NB4 (cell line): ENCODE measurements at places on chromosomes 3 and 15.

DNA sequence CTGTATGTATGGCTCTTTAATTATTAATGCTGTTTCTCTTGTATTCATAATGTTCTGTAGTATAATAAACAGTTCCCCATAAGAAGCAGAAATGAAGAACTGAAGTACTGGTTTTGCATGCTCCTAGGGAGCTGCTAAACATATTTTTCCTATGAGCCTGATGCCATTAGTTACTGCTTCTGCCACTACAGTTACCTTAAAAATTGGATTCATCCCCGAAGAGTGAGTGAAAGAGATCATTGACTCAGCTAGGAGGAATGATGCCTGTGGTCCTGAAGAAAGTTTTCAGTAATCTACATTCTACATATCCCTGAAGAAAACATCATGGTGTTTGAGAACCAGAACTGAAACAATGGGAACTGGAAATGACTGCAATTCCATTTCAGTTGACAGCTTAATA, 37.1 kb upstream of the ST3GAL6 start:
- no peak for DNase-seq

DNA sequence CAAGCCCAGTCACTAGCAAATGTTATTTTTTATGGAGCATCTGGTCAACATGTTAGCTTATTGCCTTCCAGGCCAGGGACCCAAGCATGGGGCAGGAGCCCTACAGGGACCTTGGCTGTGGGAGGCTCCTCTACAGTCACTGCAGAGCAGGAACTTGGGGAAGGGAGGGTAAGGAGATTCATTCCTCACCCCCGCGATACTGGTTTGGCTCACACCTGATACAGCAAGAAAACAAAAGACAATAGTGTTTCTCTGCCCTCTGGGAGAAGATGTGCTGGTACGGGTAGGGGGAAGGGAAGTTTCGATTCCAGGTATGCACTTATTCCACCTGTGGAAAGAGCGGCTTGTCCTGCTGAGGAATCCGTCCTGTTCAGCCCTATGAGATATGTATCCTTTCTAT, 77.6 kb downstream of the SLC12A8 start:
- no peak for DNase-seq

GRCh38 chr15:66733976-66734375, 31.9 kb downstream of the SMAD6 start:
- no peak for DNase-seq

DNA sequence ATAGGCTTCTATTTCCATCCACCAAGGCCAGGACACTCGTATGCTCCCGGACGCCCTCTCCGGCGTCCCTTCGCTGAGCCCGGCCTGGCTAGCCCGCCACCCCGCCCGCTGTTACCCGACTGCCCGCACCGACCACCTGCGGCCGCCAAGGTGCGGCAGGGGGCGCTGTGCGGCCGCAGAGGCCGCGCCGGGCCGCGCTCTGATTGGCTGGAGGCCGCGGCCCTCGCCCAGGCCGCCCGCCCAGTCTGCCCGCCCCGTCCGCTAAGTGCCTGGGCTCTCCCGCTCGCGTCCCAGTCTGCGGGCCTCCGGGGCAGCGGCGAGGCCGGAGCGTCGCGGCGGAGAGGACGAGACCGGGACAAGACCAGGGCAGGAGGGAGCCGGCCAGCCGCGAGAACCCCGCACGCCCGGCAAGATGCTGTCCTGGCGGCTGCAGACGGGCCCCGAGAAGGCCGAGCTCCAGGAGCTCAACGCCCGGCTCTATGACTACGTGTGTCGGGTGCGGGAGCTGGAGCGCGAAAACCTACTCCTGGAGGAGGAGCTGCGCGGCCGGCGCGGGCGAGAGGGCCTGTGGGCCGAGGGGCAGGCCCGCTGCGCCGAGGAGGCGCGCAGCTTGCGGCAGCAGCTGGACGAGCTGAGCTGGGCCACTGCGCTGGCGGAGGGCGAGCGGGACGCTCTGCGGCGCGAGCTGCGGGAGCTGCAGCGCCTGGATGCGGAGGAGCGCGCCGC, at the start of gene SYNM:
TSS of gene SYNM (plus strand) at position 293 of the 726 bp plus-strand sequence. CDS start at position 413, 120 bp downstream.
- DNase-seq = peak; percentile 87

GRCh38 chr15:100732211-100733055, 130.0 kb downstream of the ASB7 start:
- DNase-seq = no peak

DNA sequence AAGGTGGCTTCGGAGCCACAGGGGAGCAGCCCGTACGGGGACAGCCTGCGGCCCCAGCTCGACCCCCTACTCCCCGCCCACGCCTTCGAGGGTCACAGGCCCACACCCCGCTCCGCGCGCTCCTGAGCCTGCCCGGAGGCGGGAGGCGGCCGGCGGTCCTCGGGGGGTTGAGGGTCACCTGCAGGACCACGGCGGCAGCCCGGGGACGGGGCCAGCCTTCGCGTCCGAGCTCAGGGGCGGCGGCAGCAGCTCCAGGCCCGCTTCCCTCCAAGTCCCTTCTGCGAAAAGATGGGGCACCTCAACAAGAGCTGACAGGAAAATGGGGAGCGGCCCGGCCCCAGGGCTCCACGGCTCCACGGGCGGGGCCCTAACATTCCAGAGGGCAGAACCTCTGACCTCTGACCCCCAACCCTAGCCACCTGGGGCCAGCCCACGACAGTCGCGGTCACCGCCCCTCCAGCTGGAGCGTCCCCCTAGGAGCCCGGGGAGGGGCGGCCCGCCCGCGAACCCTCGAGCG, 428 bp downstream of the LYSMD4 start:
- peak; percentile 58 for DNase-seq

DNA sequence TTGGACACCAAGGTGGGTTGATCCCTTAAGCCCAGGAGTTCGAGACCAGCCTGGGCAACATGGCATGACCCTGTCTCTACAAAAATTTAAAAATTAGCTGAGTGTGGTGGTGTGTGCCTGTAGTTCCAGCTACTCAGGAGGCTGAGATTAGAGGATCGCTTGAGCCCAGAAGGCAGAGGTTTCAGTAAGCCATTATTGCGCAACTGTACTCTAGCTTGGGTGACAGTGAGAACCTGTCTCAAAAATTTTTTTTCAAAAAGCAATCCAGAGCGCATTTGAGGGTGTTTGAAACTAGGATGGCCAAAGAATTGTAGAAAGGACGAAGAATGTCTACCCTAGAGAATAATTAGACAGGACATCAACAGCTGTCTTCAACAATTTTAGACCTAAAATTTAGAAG, 103.4 kb downstream of the STAC start:
- DNase-seq = no peak

DNA sequence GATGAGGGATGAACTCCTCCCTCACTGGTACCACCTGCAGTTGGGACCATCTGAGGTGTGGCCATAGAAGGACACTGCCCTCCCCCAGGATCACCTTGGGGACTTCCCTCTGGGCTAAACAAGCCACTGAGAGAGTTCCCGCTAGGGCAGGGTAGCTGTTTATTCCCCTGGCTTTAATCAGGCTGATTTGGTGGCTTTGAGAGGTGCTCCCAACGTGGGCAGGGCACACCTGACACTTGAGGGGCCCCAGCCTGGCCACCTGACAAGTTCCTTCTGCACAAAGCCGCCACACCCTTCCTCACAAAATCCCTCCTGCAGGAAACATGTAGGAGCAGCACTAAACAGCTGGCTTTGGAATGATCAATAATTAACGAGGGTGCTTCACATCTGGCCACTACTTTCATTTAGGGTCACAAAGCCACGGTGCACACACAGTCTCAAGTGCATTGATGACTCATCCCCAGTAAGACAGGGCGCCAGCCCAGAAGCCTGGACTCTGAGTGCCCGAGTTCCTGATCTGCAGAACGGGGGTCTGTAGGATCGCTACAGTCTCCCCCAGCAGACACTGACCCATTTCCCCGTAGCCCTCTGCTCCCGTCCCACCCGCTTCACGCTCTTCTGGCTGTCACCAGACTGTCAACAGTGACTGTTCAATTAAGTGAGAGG, 75.1 kb downstream of the ATP10A start:
- DNase-seq = peak; percentile 6

- peak; percentile 74 for DNase-seq
These were observed 435 bp downstream of the RAB27A start for GRCh38 chr15:55289011-55289745.

DNA sequence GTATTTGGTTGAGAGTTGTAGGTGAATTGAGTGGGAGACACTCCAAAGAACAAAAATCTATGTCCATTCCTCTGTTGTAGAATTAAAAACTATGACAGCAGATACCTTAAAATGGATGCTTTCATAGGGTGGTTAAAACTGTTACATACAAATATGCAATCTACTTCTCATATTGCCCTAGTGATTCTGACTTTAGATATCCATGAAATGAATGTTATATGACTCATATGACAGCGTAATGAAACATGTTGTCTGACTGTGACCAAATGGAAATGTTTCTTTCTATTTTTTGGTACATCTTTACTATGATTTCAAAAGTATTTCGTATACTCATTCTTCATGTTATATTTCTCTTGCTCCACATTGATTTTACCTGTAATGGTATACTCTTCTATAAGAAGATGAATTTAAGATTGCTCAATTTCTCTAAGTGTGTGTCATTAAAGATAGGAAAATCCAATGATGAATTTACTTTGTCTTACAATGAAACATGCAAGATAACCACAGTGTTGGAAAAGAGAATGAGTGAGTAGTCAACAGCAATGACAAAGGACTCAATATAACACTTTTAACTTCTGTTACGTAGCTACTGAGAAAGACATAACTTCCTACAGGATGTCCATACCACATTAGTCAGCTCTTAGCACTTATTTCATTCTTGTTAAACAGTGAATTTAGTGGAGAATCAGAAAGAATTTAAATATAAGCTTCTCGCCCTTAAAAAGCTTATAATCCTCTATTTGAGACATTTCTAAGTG, 79.3 kb upstream of the LSAMP start:
- no peak for DNase-seq

DNA sequence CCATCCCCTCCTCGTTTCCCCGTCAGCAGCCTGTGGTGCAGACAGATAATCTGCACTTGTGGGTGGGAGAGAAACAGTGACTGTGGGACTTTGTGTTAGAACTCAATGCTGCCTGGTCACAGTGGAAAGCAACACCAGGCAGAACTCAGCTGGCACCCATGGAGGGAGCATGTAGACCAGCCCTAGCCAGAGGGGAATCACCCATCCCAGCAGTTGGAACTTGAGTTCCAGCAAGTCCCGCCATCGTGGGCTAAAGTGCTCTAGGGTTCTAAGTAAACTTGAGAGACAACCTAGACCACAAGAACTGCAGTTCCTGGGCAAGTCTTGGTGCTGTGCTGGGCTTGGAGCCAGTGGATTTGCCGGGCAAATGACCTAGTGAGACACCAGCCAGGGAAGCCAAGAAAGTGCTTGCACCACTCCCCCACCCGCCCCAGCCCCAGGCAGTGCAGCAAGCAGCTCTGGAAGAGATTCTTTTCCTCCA, 24.4 kb downstream of the ISG20 start:
- DNase-seq = no peak

DNA sequence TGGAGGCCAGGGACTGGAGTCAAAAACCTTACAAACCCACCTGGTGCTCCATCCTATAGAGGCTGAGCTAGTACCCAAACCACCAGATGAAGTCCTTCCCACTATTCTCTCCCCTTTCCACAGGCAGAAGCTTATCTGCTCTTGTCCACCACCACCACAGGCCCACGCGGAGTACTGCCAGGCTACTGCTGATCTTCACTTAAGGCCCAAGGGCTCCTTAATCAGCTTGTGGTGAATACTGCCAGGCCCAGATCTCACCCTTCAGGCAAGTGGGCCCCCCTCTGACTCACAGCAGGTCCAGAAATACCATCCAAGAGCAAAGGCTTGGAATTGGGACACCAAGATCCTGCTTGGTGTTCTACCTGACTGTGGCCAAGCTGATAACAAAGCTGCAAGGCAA, 598.1 kb upstream of the CBLB start:
- DNase-seq = no peak

DNA sequence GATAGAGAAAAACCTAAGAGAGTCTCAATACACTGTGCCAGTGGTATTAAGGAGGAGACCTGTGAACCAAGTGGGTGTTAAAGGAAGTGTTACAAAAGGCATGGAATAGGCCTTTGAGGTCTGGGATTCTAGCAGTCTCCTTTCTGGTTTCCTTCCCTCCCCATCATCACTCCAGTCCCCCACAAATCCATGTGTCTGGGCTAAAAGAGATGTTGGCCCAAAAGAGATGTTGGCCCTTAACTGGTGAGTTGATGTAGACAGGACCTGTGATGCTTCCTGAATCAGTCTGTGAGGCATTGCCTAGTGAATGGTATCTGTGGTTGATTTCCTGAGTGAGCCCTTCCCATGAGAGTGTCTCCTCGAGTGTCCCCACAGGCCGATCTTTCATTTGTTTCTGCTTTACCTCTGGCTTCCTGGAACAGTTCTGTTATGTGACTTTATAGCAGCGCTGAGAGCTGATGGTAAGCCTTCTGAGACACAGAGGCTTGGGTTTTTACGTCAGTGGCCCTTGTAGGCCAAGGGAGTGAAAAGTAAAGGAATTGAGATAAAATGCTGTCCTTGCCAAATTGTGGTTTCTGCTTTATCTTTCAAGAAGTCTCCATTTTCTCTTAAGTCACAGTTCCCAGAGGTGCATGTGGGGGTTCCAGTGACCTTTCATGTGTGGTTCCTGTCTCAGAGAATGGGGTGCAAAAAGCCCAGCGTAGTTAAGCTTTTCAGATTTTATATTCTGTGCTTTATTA, 87.8 kb downstream of the KLHL25 start:
- DNase-seq = peak; percentile 29

DNA sequence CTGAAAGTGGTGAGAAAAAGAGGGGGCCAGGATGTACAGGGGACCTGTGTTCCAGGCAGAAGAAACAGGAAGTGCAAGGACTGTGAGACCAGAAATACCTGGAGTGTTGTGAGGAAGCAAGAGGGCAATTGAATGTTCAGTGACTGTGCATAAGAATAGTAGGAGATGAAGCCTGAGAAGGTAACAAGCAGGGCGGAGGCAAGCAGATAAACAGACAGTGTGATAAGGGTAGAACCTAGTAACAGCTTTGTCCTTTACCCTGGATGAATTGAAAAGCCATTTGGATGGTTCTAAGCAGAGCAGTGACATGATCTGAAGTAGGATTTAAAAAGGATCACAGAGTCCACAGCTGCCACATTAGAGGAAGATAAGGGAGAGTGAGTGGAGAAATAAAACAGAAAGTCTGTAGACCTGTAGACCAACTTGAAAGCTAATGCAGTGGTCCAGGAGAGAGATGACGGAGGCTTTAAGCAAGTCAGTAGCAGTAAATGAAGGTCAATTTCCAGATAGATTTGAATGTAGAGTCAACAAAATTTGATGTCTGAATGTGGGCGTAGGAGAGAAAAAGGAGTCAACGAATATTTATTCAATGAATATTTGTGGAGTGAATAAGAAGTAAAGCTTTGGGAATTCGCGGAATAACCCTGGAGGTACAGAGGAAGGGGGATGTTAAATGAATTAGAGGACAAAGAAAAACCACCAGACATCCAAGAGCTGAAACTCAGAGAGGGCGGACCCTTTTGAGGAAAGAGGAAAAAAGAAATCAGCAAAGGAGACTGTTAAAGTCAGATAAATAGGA, 4.2 kb upstream of the PLOD2 start:
- DNase-seq = no peak

- DNase-seq = no peak
These were observed 36.1 kb upstream of the MECOM start for GRCh38 chr3:169699536-169700050.

DNA sequence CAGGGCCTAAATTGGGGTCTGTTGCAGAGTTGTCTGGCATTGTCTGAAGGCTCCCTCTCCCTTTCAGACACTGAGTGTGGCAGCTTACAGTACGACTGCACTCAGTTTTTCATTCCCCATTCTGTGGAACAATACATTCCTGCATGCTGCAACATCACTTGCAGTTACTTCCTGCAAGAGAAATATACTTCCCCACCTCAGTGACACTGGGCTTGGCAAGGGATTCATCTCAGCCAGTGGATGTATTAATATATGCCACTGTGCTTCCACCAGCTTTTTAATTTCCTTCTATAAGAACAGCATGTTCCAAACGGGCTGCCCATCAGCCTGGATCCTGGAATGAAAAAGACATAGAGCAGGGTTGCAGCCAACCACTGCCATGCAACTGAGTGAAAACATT, 23.1 kb downstream of the B3GALNT1 start:
- no peak for DNase-seq
